ENCODE measurements at places on chromosomes 1 and 21.

GRCh38 chr1:212630158-212630900 is 21.8 kb downstream of the ATF3 start:
- peak; percentile 62 for DNase-seq

- DNase-seq: peak; percentile 79
Observed at GRCh38 chr1:183685112-183685713, 32.1 kb upstream of the APOBEC4 start.

GRCh38 chr1:239909898-239910297 is 181.8 kb upstream of the FMN2 start:
- peak; percentile 77 for DNase-seq

GRCh38 chr1:10160173-10160572 is 50.2 kb upstream of the KIF1B start:
- no peak for DNase-seq

DNA sequence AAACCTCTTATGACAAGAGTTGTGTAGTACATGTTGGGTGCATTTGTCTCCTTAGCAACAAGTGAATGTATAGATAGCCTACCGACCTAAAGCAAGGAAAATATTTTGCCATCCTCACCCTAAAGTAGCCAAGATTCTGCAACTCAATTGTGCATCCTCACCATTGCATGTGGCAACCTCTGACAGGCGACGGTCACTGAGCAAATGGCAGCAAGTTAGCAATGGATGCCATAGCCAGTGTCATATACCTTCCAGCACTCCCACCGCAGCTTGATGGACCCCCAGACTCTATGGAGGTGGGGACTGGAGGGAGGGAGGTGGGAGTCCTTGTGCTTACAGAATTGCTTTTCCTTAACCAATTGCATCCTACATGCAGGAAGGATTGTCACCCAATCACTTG is 17.0 kb downstream of the PROX1 start:
- no peak for DNase-seq

GRCh38 chr1:115099693-115100050 is 10.4 kb upstream of the TSPAN2 start:
- peak; percentile 45 for DNase-seq

DNA sequence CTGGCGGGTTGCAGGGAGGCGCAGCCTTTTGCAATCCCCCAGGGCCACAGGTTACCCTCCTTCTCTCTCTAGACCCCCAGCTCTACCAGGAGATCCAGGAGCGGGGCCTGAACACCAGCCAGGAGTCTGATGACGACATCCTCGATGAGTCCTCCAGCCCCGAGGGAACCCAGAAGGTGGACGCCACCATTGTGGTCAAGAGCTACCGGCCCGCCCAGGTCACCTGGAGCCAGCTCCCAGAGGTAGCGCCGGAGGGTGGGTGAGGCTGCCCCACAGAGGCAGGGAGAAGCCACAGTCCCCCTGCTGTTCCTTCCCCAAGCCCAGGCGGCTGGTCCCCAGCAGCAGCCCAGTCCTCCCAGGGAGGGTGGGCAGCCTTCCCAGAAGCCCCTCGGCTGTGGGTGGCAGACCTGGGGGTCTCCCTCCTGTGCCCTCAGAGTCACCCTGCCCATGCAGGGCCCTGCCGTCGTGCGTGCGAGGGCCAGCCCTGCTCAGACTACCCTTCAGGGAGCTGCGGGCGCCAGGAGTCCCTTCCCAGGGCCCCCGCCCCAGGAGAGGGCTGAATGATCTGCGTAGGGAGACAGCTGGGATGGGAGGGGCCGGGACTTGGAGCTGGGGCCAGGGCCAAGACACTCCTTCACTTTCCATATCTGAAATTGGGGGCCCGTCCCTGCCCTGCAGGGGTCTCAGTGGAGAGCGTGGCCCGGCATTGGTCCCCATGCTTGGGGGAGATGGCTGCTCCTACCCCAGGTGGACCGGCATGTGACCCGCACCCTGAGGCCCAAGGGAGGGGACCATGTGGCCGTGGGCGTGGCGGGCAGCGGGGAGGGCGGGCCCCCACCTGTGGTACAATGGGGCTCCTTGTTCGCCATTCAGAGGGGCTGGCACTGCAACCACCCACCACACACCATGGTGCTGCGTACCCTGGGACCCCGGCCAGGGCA is 12.9 kb downstream of the ARHGEF16 start:
- DNase-seq: no peak

DNA sequence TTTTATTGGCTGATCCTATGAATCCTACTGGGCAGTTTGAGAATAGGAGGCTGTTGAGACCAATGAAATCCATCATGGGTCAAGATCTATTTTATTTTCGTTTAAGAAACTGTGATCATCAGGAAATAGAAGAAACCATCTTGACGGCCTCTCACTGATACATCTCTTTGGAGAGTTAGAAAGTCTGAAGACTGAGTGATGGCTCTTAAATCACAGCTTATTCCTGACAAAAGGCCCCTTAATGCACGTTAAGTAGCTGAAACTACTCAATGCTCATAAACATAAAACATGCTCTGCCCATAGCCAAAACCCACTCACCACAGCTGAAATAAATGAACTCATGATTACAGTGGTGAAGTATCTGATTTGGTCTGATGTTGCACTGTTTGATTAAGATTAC is 784.5 kb upstream of the NEGR1 start:
- no peak for DNase-seq

DNA sequence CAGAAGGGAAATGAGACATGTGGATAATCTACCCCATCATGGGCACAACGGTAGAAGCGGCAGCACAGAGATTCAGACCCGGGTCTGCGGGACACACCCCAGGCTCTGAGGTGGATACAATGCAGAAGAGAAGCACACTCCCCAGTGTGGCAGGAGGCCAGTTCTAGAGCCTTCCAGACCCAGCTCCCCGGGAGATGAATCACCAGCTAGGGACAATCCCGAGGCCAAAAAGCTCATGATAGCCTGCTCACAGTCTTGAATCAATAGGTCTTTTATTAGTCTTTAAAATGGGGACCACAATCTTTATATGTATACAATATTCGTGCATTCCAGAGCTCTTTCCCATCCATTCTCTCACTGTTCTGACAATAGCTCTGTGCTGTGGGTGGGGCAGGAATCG is 57.3 kb upstream of the DIRAS3 start:
- DNase-seq: no peak

GRCh38 chr1:201283836-201284553 is 689 bp downstream of the PKP1 start:
- peak; percentile 59 for DNase-seq

GRCh38 chr1:55418208-55419000 is 203.2 kb upstream of the USP24 start:
- DNase-seq: no peak

DNA sequence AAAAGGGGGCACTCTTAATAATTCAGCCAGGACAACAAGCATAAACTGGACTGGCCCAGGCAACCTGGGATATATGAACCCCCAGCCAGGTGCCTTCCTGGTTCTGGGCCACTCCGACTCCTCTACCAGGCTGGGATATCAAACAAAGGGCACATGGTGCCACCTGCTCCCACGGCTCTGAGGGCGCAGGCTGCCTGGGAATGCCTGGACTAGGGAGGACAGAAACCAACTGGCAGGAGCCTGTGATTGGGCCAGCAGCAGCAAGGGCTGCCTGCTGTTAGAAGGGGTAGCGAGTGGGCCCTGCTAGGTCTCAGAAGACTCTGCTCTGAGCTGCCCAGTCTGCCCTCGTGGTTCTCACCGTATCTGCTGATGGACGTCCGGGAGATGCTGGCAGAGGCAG is 123.2 kb upstream of the CD34 start:
- DNase-seq: no peak

DNA sequence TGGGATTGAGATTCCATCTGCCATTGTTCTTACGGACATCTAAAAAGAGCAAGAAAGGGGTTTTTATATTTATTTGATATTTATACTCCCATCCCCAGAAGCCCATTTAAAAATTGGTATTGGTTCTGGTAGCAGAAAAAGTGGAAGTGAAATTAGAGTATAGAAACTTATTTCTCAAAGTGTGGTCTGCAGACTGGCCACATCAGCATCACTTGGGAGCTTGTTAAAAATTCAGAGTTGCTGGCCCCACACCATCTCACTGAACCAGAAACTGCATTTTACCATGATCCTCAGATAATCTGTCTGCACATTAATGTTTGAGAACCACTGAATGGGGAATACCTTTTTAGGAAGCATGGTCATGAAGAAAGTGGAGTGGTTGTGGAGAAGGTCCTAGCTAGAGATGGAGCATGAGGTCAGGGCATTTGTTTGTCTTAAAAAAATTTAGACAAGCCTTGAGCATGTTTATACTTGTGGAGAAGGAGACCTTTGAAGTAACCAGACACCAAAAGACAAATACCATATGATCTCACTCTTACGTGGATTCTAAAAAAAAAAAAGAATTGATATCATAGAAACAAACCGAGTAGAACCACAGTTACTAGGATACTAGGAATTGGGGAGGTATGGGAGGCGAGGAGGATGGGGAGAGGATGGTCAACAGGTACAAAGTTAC is 116.3 kb downstream of the ST6GALNAC3 start:
- DNase-seq: peak; percentile 5

DNA sequence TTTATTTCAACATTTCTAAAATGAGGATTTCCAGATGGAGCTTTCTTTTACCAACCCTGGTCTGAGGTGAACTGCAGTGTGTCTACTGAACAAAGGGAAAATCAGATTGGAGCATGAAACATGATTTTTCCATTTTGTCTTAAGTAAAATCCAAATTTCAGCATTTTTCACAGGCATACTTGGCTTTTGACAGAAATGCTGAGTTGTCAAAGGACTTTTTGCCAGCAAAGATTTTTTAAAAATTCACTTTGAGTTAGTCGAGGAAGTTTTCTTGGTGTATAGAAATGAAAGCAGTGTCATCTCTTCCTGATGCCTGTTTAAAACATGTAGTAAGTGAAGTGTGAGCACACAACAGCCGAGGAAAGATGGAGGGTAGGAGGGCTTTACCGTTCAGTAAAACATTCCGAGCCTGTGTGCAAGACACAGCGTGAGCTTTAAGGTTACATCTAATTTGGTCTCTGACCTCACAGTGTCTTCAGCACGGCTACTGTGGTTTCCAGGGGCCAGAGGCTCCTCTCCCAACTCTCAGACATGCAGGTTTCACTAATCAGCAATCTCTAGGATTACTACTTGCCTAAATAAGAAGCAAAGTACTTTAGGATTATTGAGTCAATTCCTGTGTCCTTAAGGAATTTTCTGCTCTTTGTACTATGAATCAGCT is 45.9 kb downstream of the SAMD13 start:
- DNase-seq: no peak

GRCh38 chr1:48127735-48128685 is 94.5 kb upstream of the SLC5A9 start:
- no peak for DNase-seq

DNA sequence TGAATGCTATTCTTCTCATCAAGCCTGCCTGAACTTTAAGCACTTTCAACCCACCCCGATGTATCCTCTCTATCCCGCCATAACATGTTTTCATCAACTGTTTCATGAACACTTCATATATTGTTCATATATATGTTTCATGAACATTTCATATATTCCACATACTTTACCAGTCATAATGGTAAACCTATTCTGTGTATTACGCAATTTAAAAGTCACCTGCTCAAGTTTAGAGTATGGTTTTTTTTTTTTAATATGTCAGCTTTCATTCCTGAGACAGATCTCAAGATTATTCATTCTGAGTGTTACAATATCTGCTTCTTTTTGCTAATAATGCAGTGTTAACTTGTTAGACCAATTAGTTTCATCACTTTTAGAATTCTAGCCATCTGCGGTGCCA is 140.7 kb downstream of the SIPA1L2 start:
- DNase-seq: no peak

GRCh38 chr1:118085365-118085764 is 99.7 kb downstream of the SPAG17 start:
- no peak for DNase-seq

DNA sequence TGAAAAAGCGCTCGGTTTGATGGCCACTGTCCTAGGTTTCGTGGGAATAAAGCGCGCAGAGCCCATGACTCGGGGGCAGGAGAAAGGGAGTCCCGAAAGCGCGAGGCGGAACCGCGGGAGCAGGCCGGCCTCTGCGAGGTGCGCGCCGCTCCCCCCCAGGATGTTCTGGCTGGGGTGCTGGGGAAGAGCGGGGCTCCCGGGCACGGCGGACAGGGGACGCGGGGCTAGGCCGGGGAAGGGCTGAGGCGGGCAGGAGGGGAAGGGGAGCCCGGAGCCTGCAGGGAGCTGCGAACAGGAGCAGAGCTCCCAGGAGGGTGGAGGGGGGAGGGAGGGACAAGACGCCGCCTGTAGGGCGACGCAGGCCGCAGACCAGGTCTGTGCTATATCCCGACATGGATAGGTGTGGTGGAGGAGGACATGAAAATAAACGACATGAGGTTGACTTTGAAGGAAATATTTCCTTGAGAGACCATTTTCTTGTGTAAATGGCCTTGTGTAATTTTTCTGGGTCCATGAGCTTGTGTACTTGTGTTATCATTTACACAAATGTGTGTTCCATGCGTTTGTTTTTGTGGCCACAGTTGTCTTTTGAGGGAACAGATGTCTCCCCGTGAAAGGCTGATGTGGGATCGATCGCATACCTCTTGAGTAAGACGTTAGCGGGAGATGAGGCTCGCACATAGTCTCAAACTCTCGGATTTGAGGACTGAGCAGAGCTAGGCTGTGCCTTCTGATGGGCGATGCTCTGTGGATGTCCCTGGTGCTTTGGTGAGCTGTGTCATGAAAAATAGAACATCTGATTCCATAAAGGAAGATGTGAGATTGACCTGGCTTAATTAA is 1.3 kb downstream of the PCNT start:
- DNase-seq: peak; percentile 58

GRCh38 chr1:49136738-49137251 is 360.1 kb upstream of the BEND5 start:
- DNase-seq: no peak

DNA sequence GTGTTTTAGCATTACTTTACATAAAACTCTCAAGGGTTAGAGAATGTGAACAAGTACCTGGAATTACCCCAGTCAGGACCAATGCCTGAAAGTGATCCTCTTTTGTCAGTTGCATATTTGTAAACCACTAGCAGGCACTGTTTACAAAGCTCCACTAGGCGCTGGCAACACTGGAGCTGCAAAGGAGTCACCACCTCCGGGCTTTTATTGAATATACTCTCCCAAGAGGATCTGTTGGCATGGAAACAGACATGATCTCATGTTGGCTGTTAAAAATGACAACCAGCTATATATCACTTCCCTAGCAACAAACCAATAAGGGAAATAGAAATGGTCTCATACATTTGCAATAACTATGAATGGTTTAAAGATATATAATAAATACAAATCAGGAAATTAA is 116.0 kb downstream of the TTLL7 start:
- peak; percentile 20 for DNase-seq

DNA sequence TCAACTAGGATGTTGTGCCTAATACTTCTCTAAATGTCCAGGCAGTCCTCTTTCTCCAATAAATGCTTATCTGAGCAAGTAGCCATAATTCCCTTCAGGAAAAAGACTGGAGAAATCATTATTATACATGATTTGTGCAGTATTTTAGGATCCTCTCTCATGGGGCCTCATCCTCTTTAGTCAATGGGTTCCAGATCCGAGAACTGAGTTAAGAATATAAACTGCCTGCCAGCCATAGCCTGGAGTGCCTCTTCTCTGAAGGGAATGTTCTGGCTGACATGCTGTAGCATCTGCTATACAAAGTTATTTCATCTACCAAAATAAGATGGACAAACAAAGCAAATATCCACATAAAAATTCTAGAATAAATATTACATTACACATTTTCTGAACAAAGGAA is 334.0 kb upstream of the PRMT6 start:
- no peak for DNase-seq

GRCh38 chr1:150309758-150310508 is 11.4 kb upstream of the PRPF3 start:
- DNase-seq: no peak

GRCh38 chr1:25431955-25432719 is 1.4 kb downstream of the MACO1 start:
- no peak for DNase-seq
